ENCODE measurements at places on chromosomes 4 and X.

GRCh38 chr4:151689211-151689991 lies 71.4 kb downstream of the GATB start:
- no peak for DNase-seq

GRCh38 chr4:98890702-98891455 lies 38.1 kb downstream of the EIF4E start:
- no peak for DNase-seq

DNA sequence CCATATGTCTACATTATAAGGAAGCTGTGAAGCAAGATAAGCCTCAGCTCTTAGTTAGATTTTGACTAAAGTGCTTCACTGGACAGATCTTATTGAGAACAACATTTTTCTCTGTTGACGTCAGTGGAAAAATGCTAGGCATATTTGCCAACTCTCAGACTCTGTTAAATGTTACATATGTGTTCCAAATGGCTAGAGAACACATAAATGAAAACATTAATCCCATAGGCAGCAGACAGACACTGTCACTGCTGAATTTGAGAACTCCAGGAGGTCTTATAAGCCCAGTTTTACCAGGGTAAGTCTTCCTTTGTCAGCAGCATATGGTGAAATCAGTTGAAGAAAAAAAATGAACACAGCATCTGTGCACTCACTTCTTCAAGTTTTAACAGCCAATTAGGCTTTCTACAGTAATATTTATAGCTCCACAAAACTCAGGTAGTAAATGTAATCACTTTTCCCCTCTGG lies 186.9 kb downstream of the CAMK2D start:
- DNase-seq: no peak

DNA sequence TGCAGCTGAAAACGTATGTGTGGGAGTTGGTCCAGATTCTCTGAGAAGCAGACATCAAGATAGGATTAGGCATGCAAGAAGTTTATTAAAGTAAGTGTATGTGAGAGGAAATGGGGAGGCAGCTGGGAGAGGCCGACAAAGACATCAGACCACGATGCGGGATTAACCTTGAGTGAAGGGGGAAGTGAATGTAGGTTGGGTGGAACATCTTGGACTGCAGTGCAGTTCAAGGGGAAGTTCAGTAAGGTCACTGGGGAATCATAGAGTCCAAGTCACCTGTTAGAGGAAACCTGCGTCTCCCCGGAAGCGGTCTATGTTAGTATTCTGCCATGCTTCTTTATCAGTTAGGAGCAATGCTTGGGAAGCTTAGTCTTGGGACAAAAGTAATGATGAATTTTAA lies 22.0 kb downstream of the CXCL8 start:
- no peak for DNase-seq

DNA sequence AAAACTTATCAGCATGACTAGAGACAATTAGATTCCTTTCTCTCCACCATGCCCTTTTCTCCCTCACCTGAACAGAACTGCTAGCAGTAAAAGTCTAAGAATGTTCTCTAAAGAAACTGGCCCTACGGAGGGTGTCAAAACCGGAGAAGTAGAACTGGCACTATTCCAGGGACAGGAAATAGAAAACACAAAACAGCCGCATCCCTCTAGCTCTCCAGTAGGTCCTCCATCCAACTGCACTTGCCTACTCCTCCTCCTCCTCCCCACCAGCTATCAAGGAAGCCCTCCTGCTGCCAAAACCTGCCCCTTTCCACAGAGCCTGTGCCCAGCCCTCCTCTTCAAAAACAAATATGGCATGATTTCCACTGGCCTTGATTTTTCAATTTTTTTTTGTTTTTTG lies 28.4 kb downstream of the FUNDC1 start:
- no peak for DNase-seq

DNA sequence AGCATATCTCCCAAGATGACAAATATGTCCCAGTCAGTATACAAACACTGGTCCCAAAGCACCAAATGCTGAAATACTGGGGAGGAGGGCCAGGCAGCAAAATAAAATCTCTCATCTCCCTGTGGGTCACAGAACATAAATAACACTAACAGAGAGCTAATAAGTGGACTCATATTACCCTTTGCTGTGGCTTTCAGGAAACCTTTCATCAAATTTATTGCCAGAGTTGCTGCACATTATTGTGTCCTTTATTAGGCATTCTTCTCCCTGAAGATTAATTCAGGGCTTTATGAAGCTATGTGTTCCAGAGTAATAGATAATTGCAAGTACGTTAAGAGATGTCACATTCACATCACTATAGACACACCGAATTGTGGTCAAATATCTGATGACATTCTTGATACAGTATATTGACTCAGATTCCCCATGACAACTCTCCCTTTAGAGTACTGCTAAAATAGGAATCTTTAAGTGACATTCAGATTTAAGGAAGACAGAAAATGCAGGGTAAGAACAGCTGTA lies 124.1 kb upstream of the PRR32 start:
- no peak for DNase-seq

DNA sequence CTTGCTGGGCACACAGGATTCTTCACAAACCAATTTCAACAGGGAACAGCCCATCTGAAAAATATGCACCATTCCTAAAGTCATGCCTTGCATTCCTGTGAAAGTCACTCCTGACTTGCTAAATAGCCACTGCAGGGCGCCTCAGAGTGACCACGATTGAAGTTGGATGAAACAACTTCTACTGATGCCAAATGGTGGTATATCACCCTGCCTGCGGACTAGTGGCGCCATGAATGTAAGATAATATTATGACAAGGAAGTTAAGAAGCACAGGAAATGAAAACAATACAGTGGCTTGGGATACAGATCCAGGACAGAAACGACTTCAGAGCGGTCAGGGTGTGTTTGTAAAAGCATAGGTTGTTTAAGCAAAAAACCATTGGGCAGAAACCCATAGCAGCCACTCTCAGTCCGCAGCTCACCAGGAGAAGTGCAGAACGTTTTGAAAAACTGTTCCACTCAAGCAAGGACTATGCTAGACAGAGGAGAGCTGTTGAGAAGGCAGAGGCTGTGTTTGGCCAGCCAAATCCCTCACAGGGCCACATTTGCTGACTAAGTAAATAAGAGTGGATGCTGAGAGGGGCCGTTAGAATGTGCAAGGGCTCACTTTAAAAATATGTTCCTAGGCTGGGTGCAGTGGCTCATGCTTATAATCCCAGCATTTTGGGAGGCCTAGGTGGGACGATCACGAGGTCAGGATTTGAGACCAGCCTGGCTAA lies 250.4 kb downstream of the PTTG2 start:
- DNase-seq: no peak

GRCh38 chr4:54228961-54229501 lies at the start of gene PDGFRA:
PDGFRA (plus strand) TSS chr4:54229293; CDS start chr4:54258769, 29,476 bp downstream.
- DNase-seq: no peak

DNA sequence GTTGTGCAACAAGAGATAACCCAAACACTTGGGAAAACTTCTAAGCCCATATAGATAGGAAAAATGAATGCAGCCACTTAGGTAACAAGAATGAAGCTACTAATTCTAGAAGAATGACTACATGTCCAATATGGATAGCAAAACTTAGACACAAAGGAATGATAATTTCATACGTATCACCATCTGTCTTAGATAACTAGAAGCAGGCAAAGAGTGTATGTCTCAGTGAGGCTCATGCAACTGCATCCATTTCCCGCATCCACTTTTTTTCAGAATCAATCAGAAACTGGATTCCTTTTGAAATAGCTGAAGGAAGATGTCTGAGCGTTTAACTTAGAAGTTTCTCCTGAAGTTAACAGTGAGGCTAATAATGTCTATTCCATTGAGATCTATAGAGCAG lies 408.7 kb upstream of the PITX2 start:
- no peak for DNase-seq

DNA sequence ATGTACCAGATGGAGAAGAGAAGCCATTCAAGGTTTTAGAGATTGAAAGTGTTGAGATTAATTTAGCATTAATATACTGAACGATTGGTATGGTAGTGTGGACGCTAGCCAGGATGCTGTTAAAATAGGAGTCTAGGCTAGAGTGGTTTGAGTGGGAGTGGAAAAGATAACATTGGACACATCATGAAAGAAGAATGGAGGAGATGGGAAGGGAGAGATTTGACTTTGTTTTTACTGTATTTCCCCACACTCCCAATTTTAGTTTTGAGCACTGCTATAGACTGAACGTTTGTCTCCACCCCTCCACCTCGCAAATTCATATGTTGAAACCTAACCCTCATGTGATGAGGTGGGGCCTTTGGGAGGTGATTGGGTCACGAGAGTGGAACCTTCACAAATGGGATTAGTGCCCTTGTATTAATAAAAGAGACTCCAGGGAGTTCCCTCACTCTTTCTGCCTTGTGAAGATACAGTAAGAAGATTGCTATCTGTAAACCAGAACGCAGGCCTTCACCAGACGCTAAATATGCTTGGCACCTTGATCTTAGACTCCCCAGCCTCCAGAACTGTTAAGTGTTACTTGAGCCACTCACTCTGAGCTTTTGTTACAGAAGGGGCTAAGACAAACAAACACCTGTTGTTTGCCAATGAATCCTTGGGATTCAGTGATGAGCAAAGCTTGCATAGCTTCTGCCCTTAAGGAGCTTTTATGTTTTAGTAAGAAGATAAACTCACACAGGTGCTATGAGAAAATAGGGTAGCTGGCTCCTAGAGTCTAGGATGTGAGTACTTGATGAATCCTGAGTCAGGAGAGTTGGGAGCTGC lies 25.8 kb downstream of the USP9X start:
- no peak for DNase-seq

- DNase-seq: no peak
These were observed 667.4 kb upstream of the NDST4 start for GRCh38 chr4:115780835-115781234.

GRCh38 chr4:153067376-153067775 lies 131.3 kb downstream of the FHDC1 start:
- DNase-seq: no peak

DNA sequence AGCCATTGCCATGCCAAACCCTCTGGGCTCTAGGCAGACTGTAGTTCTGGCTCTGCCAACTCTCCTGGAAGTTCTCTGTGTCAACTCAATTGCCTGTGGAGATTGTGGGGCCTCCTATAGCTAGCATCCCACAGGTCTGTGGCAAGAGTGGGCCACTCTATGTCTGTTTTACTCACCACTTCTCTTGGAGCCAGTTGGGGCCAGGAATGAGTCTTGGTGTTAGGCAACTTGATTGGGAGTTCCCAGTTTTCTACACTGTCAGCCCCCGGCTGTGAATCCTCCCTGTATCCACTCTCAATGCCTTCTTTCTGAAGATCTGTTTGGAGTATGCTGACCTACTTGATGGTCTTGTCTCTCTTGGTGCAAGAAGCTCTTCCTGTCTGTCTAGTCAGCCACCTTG lies 48.2 kb upstream of the EPGN start:
- no peak for DNase-seq

DNA sequence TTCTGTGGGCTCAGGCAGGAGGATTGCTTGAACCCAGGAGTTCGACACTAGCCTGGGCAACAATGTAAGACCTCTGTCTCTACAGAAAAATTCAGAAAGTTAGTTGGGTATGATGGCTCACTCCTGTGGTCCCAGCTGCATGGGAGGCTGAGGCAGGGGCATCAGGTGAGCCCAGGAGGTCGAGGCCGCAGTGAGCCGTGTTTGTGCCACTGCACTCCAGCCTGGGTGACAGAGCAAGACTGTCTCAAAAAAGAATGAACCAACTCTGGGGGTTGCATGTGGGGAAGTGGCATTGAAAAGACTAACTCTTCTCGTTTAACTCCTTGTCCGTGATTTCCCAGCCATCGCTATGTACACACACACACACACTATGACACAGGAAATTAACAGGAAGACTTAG lies 26.9 kb downstream of the ENOPH1 start:
- DNase-seq: no peak

GRCh38 chrX:10420134-10420533 lies 200.3 kb downstream of the MID1 start:
- no peak for DNase-seq

GRCh38 chr4:115433491-115433890 lies 320.1 kb upstream of the NDST4 start:
- no peak for DNase-seq

DNA sequence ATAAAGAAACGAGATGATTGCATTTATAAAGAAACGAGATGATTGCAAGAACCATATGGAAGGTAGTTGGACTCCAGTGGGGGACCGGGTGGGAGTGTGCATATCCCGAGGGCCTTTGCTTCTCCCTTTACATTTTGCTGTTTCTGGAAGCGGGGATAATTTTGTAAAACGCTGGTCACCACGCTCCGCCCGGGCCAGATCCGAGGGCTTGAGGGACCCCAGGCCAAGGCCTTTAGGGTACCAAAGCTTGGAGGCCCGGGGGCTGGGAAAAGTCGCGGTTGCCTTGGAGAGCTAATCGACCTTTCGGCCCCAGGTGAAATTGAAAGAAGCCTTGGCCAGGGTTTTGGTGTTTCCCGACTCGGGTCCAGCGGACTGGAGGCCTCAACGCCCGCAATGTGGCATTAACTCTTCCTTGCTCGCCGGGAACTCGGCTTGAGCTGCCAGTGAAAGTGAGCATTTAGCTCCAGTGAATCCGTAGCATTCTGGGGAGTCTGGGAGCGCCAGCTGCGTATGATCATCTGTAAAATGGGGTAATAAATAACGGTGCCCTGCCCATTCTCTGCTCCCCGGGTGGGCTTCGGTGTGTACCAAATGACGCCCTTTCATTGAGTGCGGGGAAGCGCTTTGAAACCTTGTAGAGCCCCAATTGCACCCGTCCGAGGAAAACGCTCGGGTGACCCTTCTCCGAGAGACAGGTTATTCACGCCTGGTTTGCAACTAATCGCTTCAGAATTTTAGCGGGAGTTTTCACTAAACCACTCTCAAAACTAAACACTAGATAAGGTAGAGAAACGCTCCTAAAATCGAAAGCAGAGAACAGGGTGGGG lies 4.5 kb downstream of the NKX3-2 start:
- DNase-seq: no peak

- no peak for DNase-seq
These were observed 22.9 kb upstream of the TMEM255A start for GRCh38 chrX:120334151-120334550.

GRCh38 chrX:70087857-70088630 lies 25.8 kb downstream of the OTUD6A start:
- DNase-seq: no peak

GRCh38 chr4:151604238-151604637 lies 156.6 kb downstream of the GATB start:
- no peak for DNase-seq

DNA sequence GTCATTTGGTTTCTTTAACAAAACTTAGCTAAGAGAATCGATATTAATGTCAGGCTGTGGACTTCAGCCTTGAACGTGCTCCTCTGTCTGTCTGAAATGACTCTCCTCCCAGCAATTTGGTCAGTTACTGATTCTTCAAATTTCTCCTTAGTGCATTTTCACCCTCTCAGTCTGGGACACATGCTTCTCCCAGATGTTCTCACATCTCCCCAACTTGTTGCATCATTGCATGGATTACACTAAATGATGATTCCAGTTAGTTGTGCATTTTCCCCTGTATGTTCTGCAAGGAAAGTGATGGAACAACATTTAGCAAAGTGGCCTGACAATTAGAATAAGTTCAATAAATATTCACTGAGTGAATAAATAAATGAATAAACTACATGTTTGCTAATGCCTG lies 94.4 kb downstream of the NLGN4X start:
- no peak for DNase-seq

GRCh38 chr4:155530290-155530689 lies 136.4 kb upstream of the GUCY1A1 start:
- no peak for DNase-seq
